NCI-H187 treated with DMSO at 0.1 percent for 48 hours (cell line): ENCODE measurements at places on chromosomes 3 and 15.

DNA sequence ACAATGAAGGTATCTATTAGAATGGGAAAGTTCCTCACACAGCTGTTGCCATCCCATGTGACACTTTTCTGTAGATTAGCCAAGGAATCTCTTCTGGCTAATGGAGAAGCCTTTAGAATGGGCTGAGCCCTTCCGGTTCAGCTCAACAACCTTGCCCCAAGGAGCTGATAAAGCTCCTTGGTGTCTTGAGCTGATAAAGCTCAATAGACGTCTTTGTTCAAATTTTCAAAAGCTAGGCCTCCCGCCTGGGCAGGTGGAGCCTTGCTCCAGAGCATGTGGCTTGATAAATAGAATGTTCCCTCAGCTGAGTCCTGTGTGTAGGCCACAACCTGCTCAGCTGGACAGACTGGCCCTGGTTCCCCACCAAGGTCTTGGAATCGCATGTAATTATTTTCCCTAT lies 7.2 kb upstream of the BNIP2 start:
- no peak for DNase-seq

GRCh38 chr3:12004741-12005513 lies 739 bp downstream of the SYN2 start:
- DNase-seq: no peak

- no peak for DNase-seq
These were observed 207.5 kb downstream of the SV2B start for GRCh38 chr15:91307601-91308000.

DNA sequence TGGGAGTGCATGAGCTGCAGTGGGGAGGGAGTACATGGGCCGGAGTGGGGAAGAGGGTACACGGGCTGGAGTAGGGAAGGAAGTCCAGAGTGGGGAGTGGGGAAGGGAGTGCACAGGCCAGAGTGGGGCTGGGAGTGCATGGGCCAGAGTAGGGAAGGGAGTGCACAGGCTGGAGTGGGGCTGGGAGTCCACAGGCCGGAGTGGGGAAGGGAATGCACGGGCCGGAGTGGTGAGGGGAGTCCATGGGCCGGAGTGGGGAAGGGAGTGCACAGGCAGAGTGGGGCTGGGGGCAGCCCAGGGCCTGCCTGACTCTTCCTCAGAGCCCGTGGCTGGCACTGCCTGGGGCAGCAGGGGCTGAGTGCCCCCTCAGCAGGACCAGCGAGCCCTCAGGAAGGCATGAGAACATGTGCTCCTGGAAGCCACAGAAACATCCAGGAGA lies 40.7 kb downstream of the KLF15 start:
- DNase-seq: no peak

- no peak for DNase-seq
These were observed 4.1 kb downstream of the TF start for GRCh38 chr3:133750259-133750656.

DNA sequence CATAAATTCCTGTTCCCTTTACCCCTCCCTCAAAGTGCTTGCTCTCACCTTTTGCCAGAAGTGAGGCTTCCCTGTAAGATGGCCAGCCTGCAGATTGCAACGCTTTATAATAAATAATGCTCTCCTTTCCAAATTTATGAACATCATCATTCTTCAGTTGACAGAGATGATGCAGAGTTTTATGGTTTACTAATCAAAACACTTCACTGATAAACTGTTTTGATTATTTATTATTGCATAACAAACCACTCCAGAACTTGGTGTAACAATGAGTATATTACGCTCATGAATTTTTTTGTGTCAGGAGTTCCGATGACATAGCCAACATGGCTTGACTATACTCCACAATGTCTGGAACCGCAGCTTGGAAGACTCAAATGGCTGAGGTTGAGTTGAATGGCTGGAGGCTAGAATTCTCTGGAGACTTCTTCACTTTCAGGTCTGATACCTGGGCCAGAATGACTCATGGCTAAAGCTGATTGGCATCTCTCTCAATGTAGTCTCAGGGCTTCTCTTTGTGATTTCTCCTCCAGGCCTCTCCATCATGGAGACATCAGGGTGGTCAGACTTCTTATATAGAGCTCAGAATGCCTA lies 27.3 kb upstream of the TGFBR2 start:
- no peak for DNase-seq

GRCh38 chr15:94840794-94841783 lies 609.7 kb downstream of the MCTP2 start:
- no peak for DNase-seq

- DNase-seq: no peak
These were observed 129.8 kb downstream of the FGF12 start for GRCh38 chr3:192597506-192597905.

DNA sequence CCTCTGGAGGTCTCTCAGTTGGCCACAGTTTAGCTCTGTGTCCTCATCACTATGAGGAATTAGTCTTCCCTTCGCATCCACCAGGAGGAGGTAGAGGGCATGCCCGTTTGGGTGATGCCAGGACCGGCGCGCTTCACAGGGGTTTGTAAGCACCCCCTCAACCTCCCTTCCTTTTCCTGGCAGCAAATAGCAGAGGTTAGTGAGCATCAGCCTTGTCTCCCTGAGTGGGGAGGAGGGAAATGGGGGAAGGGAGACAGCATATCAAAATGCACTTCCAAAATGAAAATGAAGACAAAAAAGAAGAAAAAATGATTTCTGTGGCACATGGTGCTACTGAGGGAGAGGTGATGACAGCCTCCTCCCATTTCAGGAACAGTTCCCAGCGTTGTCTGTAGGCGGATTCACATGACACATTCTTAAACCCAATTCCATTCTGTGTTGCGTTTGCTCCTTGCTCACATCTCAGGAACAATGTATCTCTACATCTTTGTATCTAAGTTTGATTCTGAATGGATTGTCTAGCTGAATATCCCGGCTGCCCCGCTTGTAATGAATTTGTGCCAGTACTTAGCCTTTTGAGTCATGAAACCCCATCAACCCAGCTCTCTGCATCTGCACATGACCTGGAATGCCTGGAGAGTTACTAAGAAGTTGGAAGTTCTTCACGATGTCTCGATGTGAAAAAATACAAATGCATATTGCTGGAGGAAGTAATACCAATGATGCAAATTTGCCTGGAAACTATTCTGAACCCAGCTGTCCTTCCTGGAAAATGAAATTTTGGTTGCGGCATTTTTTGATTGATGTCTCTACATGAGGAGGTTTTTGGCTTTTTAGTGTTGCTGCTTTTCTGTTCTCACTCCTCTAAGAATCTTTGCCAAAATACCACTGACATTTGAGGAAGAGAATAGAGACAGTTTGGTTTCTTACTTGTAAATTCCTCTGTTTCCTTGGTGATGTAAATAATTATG lies 45.2 kb downstream of the TYRO3 start:
- no peak for DNase-seq

DNA sequence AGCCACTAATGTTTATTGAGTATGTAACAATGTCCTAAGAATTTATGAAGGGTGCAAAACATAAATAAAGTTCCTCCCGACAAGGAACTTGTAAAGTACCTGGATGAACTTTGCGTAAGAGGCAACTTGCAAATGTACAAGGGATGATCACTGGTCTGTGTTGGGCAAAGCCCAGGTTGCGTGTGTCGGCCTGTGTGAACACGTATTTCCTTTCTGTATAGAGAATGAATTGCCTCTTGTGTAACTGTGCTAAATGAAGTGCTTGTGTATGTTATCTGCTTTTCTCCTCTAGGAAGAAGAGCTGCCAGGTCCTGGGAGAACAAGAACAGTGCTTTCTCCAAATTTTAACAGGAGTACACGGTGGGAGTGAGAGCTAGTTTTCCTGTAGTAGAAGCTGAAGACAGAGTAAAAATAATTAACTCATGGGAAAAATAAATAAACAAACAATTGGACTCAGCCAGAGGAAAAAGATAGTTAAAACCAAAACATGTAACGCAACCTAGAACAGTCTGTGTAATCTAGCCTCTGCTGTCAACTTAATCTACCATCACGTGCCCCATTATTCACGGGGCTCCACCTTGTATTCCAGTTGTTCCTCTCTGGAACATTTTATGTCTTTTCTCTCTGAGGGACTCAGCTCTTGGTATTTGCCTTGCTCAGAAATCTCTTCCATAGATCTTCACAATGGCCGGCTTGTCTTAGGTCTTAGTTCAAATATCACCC lies 83.7 kb upstream of the RASGRP1 start:
- no peak for DNase-seq

- DNase-seq: no peak
These were observed 311.5 kb upstream of the DCBLD2 start for GRCh38 chr3:99212969-99213368.

- DNase-seq: no peak
These were observed 40.5 kb downstream of the HCN4 start for GRCh38 chr15:73328149-73328820.

- no peak for DNase-seq
These were observed 602.4 kb downstream of the UNC13C start for GRCh38 chr15:54580643-54581042.

GRCh38 chr3:141955175-141955574 lies 78.7 kb downstream of the ATP1B3 start:
- no peak for DNase-seq

- no peak for DNase-seq
These were observed 36.0 kb downstream of the FOXP1 start for GRCh38 chr3:71547249-71548198.

GRCh38 chr3:51380601-51381332 lies 4.3 kb upstream of the MANF start:
- DNase-seq: no peak

- DNase-seq: no peak
These were observed 76.6 kb downstream of the AQP9 start for GRCh38 chr15:58214591-58215340.

DNA sequence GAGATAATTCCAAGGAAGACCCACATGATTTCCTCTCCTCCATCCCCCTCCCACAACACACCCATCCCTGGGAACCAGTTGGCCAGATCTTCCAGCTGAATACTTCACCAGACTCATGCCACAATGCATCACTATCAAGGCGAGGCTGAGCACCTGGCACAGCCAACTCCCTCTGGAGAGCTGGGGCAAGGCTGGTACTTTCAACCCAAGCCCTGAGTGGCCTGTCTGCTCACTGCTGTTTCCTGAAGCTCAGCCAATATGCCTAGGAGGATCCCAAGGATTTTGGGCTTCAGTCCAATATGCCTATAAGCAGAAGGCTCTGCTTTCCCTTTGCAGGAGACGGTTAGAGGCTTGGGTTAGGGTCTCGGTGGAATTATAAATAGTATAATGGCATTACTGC lies 90.9 kb upstream of the NEO1 start:
- no peak for DNase-seq

- DNase-seq: no peak
These were observed 631 bp downstream of the UBR1 start for GRCh38 chr15:43105077-43105736.
